Activated effector memory CD4-positive, alpha-beta T cell treated with anti-CD3 and anti-CD28 coated beads, Interleukin-2, amount 50 U/mL, for 16 hours (primary cell): ENCODE measurements at places on chromosomes 16 and 17.

GRCh38 chr16:54027995-54028394 is 258.6 kb downstream of the IRX3 start:
- DNase-seq: no peak

DNA sequence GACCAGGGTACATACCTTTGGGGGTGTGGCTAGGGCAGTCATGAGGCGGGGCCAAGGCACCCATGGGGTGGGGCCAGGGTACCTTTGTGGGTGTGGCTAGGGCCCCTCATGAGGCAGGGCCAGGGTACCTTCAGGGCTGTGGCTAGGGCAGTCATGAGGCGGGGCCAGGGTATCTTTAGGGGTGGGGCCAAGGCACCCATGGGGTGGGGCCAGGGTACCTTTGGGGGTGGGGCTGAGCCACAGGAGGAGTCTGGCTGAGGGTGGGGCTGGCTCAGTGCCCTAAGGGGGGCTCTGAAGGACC is 3.5 kb downstream of the GNG13 start:
- no peak for DNase-seq

GRCh38 chr16:63983401-63983800 is 1138.5 kb downstream of the CDH11 start:
- no peak for DNase-seq

- DNase-seq: no peak
These were observed 18.1 kb downstream of the SLC13A5 start for GRCh38 chr17:6695051-6695450.

DNA sequence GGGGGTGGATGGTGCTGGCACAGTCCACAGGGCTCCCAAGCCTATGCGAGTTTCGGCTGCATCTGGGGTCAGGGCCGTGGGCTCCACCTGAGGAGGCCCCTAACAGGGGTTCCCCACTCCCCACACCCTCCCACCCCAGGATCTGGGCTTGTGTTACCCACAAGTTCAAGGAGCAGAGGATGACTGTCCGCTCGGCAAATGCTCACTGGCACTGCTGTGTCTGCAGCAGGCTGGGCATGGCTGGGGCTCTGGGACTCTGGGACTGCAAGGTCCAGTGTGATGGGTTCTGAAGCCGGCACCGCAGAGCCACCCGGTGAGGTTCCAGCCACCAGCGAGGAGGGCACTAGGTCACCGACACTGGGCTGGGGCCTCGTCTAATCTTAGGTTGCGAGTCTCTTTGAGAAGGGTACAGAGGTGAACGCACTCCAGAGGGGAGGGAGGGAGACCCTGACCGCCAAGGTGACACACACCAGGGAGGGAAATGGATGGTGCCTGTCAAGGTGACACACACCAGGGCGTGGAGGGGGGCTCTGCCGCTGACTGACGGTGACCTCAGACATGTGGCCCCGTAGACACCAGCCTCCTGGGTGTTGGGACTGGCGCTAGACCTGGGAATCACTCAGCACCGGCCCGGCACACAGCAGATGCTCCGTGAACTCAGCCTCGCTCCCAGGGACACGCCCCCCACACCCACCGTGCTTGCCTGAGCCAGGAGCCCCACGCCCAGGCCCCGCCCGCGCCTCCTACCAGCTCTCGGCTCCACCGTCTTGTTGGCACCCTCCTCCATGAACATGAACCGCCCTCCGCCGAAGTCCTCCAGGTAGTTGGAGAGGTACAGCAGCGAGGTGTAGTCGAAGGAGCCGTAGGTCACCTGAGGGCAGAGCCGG is 20.5 kb upstream of the HEXD start:
- DNase-seq: no peak

GRCh38 chr17:78390241-78391050 is 12.0 kb downstream of the PGS1 start:
- DNase-seq: no peak

DNA sequence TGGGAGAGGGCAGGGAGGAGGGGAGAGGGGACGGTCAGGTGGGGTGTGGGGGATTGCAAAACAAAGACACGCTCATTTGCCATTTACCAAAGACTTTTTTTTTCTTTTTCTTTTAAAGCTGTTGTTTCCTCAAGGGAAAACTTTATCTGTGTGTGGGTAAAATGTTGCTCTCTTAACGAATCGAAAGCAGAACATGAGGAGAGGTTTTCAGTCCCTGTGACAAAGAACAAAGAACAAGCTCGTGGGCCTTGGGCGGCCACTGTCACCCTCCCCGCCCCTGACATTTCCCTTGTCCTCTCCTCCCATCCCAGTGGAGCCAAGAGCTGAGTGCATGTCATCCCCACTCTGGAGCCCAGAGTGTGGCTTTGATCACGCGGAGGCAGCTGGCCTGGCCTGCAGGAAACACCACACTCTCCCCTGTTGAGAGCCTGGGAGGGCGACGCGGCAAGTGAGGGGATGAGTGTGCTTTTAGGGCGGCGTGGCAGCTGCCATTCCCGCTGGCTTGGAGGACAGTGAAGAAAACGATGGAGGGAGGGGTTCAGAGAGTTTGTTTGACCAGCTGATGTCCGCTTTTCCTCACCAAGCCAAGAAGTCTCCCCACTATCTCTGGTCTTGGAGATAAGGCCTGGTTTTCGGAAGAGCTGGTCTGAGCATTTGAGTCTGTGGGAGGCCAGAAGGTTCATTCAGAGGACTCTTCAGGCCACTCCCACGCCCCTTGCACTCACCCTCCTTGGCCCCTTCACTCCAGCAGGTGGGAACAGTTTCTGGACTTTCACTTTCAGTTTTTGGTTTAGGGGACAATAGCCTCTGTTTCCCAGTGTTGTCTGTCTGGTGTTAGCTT is 11.4 kb downstream of the CCR7 start:
- DNase-seq: peak; percentile 64

DNA sequence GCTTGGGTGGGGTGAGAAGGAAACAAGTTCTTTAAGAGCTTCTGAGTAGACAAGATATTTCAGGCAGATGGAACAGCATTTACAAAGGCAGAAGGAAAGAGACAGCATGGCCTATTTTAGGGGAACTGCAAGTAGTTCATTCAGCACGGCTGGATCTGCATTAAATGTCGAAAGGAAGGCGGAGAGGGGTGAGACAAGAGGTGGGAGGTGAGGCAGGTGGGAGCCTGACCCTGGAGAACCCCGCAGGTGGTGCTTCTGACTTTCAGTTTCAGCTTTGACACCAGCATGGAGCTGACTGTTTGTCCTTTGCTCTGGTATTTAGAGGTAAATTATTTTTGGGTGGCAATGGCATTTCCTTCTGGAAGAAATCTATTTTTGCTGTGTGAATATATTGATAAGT is 194.8 kb downstream of the HS3ST4 start:
- DNase-seq: no peak

DNA sequence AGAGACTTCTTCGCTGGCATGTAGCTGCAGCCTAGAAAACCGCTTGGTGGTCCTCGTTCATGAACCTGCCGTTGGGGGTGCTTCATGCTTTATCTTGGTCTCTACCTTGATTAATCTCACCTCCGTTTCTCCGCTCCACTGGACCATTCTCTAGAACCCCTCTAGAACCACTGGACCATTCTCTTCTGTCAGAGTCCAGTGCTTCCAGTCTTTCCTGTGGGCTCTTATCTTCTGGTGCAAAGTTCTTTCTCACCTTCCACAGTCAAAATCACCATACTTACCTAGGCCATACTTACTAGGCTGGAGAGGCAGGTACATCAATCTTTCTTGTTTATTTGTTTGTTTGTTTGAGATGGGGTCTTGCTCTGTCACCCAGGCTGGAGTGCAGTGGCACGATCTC is 71.4 kb downstream of the PITPNC1 start:
- no peak for DNase-seq

- no peak for DNase-seq
These were observed 109.7 kb downstream of the C16orf95 start for GRCh38 chr16:87207509-87207908.

DNA sequence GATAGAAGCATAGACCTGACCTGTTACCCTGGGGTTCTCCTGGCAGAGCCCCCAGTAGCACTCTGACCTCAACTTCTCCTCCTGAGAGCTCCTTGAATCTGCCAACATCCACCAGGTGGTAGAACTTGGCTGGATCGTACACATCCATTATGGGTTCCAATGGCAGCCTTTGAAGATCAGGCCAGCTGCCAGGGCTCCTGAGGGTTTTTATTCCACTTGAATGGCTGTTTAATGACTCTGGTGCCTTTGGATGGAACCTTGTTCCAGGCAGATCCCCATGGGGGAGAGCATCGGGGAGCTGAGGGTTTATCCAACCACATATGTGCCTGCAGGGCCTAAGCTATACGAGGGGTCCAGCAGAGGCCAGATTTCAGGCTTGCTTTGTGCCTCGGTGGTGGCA is 47.1 kb upstream of the CLEC19A start:
- no peak for DNase-seq

DNA sequence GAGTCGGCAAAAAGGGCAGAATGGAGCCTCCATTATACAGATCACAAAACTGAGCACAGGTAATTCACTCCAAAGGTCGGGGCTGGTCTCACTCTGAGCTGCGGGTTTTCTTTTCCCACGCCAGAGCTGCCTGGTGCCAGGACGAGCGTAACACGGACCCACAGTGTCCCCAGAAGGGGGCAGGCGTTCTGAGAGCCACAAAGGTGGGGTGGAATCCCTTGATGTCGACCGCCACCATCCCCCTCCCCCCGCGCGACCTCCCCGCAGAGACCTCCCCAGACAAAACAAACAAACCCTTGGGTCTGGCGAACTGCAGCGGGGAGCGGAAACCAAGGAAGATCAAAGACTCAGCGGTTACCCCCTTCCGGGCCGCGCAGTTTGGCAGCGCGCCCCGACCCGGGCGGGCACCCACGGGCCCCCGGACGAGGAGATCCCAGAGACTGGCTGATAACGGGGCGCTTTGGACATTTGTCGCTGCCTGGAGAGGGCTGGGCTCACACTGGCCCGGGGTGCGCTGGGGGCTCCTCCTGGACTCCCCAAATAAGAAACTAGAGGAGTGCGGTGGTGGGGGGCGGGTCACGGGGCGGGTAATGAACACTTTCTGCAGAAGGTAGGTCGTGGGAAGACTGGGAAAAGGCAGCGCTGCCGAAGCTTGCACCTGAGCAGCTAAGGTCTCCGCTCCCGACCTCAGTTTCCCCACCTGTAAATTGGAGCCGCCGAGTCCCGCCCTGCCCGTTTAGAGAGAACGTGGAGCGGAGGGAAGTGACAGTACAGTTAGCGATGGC is 664 bp upstream of the NKD1 start:
- peak; percentile 91 for DNase-seq

DNA sequence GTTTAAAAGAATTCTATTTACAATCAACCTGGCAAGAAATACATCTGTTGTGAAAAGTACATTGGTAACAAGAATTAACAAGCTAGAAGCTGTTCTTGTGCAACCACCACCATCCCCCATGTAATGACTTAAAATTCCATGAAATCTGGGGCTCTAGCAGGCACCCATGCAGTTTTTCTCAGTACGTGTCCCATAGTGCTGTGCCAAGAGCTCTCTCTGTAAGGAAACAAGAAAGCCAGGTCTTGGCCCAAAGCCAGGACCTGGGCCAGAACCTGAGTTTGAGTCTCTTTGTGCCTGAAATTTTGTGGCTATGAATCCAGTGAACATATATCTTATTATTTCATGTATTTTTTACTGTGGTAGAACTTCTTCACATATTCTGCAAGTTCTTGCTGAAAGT is 46.6 kb downstream of the NUP93 start:
- DNase-seq: no peak

GRCh38 chr16:27852681-27853080 is 210.8 kb downstream of the GSG1L start:
- peak; percentile 19 for DNase-seq

DNA sequence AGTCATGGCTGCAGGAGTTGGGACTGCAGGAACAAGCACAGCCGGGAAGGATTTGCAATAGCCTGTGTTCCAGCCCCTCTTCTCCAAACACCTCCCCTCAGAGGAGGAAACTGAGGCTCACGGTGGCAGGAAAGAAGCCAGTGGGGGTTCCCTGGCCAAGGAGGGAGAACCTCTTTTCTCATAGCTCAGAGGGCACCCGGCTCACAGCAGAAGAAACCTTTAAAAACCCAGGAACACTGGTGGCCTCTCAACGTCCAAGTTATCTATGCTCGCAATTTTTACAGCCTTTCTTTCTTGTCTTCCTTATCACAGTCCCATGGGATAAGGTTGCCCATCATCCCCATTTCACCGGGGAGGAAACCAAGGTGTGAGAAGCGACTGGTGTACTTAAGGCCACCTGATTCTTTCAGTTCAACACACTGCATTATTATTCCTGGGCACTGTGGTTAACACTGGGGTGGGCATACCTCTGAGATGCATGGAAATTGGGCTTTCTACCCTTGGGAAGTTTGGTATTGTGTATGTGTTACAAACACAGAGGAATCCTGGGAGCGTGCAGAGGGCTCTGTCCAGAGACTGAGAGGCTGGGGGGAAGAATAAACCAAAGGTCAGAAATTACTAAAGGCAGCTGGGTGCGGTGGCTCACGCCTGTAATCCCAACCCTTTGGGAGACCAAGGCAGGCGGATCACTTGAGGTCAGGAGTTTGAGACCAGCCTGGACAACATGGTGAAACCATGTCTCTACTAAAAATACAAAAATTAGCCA is 791 bp upstream of the ZNF629 start:
- DNase-seq: no peak

- DNase-seq: no peak
These were observed 55.2 kb upstream of the IRX5 start for GRCh38 chr16:54875443-54875842.

DNA sequence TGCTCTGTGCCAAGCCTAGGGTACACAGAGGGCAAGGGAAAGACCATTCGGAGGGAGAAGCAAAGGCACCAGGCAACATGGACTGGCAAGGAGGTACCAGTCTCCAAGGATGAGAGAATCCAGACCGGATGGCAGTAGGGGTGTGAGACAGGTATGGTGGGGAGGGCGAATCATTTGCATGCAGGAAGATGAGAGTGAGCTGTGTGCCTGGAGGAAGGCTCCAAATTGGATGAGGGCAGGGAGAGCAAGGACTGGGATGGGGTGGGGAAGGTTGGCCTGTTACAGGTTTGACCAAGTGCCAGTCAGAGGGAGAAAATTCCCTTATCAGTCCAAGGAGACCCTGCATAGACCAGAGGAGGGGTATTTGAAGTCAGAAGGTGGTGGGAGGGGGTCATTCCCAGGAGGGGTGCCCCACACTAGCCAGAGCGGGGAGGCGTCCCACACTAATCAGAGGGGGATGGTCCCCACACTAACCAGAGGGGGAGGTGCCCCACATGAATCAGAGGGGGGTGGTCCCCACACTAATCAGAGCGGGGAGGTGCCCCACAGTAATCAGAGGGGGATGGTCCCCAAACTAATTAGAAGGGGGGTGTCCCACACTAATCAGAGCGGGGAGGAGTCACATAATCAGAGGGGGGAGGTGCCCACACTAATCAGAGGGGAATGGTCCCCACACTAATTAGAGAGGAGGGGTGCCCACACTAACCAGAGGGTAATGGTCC is 737 bp downstream of the CANT1 start:
- no peak for DNase-seq

- DNase-seq: no peak
These were observed 128.0 kb upstream of the PLCG2 start for GRCh38 chr16:81650982-81651562.
